ENCODE measurements at places on chromosomes 2 and 18. TPM values are rescaled to one million over a fixed set of nuclear protein-coding genes. Genes with fewer than 3 reads are reported as not detected.
A peak's percentile ranks its signal among the peaks of the same experiment; 100 is the strongest.

The INHA gene
- 0.50 TPM for total RNA-seq

The PDCD1 gene
- not detected for total RNA-seq

GRCh38 chr2:238652053-238652770 is 195.7 kb upstream of the TWIST2 start:
- H3K4me3 ChIP-seq, result no peak overlapping the region
- no peaks in the 10 kb centered on the region for H3K27me3 ChIP-seq
- no peaks in the 10 kb centered on the region for H3K36me3 ChIP-seq
- DNase-seq, result no peak
- peaks cover 14% of the 10 kb centered on the region for H3K4me1 ChIP-seq

DNA sequence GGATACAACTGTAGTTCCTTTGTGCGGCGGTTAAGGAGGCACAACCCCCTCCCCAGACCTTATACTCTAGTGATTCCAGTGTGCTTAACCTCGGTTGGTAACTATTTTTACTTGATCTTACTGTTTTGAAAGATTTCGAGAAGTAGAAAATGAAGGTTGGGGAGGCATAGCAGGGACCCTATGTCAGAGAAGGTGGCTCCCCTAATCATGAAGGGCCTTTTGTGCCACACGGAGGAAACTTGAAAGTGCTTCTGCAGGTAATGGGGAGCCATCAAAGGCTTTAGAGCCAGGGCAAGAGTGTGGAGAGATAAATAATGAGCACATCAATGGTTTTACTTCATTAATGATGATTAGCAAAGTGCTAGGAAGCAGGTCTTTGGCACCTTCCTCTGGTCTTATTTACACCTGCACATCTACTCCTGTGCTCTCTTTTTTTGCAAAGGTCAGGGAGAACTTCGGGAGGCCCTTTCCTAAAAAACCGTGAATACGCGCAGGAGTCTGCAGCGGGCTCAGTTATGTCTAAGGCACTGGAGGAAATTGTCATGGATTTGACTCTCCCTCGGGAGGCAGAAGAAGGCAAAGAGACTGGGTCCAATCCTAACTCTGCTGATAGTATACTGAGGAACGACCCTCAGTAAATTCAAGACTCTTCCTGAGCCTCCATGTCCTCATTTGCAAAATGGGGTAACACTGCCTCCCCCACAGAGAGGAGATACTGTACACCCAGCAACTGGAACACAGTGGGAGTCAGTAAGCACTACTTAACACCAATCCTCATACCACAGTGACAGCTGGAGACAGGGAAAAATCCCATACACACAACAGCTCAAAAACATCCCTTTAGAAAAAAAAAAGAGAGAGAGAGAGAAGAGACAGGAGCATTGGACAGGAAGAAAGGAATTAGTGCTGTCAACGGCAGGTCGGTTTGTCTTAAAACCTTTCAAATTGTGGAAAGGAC is 81.6 kb downstream of the DDX1 start:
- no peak for DNase-seq
- peak overlapping the region; percentile 24 for H3K27ac ChIP-seq
- no peaks in the 10 kb centered on the region for H3K36me3 ChIP-seq
- no peaks in the 10 kb centered on the region for H3K27me3 ChIP-seq
- no peak overlapping the region for H3K4me3 ChIP-seq
- peaks cover 47% of the 10 kb centered on the region for H3K4me1 ChIP-seq

DNA sequence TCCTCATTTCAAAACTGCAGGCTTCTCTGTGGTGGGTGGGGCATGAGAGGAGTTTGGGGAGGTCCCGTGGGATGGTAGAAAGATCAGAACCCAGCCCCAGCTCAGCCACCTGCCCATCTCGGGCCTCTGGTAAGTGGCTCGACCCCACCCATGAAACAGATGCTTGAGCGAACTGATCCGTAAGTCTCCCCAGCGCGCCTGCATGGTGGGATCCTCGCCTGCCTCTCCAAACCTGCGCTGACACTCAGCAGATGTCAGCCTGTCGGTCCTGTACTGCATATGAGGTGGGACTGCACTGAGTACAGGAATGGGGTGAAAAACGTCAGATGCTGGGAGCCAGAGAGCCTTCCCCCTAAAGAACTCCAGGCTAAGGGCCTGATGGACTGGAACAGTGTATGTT is 15.9 kb upstream of the RPL31 start:
- H3K27me3 ChIP-seq, result peaks cover 2% of the 10 kb centered on the region
- no peak overlapping the region for H3K27ac ChIP-seq
- H3K4me3 ChIP-seq, result no peak overlapping the region
- H3K36me3 ChIP-seq, result no peaks in the 10 kb centered on the region

The SMIM21 gene
- not detected for total RNA-seq

GRCh38 chr2:181231886-181232621 is 225.1 kb upstream of the ITGA4 start:
- no peak for DNase-seq
- H3K27me3 ChIP-seq, result no peaks in the 10 kb centered on the region
- no peaks in the 10 kb centered on the region for H3K36me3 ChIP-seq

DNA sequence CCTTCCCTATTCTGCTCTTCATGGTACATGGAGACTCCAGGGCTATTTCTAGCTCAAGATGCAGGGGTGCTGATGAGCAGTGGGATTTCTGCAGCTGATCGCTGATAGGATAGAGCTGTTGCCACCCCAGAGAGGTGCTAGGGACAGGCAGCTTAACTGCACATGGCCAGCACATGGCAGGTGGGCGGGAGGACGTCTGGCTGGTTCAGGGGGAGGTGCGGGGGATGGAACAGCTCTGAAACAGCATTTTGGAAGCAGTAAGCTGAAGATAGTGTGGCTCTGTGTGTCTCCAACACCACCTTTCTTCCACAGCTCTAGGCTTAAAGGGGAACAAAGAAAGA is 151.9 kb upstream of the PELI1 start:
- H3K4me1 ChIP-seq, result peaks cover 5% of the 10 kb centered on the region
- H3K36me3 ChIP-seq, result no peaks in the 10 kb centered on the region
- H3K27me3 ChIP-seq, result peaks cover 4% of the 10 kb centered on the region
- no peak overlapping the region for H3K4me3 ChIP-seq
- no peak overlapping the region for H3K27ac ChIP-seq

The SLC4A3 gene
- 10.0 TPM for total RNA-seq

DNA sequence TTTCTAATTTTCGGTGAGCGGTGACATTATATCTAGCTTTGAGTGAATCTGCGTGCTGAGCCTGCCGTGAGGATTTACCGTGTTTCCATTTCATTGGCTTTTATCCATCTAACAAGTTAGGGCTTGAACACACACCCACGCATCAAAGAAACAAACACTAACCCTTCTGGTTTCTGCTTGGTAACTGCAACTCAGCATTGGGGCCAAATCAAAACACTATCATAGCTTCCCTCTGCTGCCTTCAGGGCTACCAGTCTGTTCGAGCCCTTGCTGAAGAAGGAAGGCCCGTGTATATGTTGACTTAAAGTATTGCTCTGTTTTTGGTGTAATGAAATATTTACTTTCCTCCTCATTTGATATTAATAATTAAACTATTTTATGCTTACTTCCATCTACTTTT is 227.2 kb downstream of the PHLPP1 start:
- H3K27ac ChIP-seq, result no peak overlapping the region
- H3K4me3 ChIP-seq, result no peak overlapping the region
- H3K36me3 ChIP-seq, result peaks cover 23% of the 10 kb centered on the region
- H3K4me1 ChIP-seq, result peaks cover 13% of the 10 kb centered on the region
- H3K27me3 ChIP-seq, result no peaks in the 10 kb centered on the region

DNA sequence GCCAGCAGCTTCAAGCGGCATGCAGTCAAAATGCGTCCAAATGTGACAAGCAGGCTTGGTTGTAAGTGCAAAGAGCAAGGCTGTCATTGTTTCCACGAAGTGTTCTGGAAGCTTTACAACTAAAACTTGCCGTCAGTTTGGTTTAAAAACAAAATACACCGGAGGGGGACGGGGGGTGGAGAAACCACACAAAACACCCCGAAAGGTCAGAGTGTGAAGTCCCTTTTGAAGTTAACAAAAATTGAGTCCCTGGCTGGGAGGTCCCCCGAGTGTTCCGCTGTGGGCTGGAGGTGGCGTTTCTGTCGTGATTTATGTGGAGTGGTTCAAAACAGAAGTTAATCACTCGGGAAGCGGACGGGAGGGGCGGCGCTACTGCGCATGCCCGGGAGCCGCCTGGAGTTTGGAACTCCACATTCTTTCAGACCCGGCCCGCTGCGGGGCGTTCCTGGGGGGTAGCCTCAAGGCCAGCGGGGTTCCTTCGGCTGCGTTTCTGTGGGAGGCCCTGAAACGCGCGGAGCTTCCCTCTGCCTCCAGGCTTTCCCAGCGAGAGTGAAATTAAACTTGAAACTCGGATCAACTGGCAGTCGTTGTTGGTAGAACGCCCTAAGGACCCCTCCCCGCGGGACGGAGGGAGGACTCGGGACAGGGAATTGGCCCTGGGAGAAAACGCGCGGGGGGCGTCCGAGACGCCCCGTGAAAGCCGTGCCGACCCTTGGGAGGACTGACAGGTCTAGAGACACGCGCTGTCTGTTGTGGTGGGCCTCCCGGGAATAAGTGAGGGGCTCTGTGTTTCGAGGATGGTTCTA is 1.4 kb downstream of the TGIF1 start:
- peak overlapping the region; percentile 99 for H3K4me3 ChIP-seq
- DNase-seq, result peak; percentile 75
- H3K4me1 ChIP-seq, result peaks cover 63% of the 10 kb centered on the region

The NAT8 gene
- not detected for total RNA-seq

DNA sequence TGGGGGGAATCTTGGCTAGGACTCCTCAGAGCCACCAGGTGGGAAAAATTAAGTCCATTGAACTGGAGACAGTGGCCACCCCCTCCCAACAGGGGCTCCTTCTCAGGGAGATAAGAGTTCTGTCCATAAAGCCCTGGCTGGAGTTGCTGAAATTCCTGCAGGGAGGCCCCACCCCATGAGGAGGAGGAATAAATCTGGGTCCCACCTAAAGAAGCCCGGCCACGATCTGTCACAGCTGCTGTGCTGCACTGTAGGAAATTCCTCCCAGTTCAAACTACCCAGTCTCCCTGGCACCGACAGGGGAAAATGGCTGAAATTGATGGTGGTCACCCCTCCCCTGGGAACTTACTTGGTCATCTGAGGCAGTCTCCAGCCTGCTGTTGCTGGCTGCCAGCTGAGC is 215.0 kb downstream of the THSD7B start:
- DNase-seq, result no peak
- no peak overlapping the region for H3K4me3 ChIP-seq
- no peaks in the 10 kb centered on the region for H3K4me1 ChIP-seq
- H3K36me3 ChIP-seq, result no peaks in the 10 kb centered on the region

The ASXL3 gene
- total RNA-seq, result 18.2 TPM

The HOXD9 gene
- total RNA-seq, result not detected

DNA sequence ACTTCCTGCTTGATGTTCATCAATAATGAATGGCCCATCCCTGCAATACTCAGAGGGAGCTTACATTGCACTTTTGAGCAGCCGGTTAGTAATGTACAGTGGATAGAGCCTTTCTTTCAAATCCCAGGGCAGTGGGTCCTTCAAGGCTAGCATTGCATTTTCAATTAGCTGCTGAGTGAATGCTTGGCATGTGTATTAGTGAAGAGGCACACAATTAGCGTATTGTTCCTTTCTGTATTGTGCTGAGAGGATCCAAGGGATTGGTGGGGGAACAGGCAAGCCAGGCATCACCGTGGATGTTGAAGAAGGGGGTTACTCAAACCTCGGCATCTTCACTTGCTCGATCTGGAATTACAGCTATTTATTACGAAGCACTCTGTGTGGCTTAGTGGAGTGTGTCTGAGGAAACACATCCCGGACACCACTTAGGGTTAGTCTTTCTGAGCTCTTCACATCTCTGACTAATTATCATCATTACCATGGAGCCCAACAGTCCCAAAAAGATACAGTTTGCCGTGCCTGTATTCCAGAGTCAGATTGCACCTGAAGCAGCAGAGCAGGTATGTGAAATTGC is at the start of gene PPP1R1C:
PPP1R1C (plus strand) TSS at position 222 of the 574 bp plus-strand sequence; CDS start at position 480, 258 bp downstream.
- H3K4me3 ChIP-seq, result peak within 1 kb of the TSS; percentile 2
- H3K4me1 ChIP-seq, result peaks cover 31% of the 10 kb centered on the region
- H3K27me3 ChIP-seq, result no peaks in the 10 kb centered on the region
- peak within 1 kb of the TSS; percentile 4 for H3K27ac ChIP-seq
- no peak for DNase-seq

GRCh38 chr2:172647439-172647838 is 88.2 kb upstream of the RAPGEF4 start:
- H3K4me3 ChIP-seq, result no peak overlapping the region
- H3K4me1 ChIP-seq, result no peaks in the 10 kb centered on the region
- H3K27ac ChIP-seq, result no peak overlapping the region
- no peak for DNase-seq

GRCh38 chr2:71555798-71556454 is 102.6 kb downstream of the DYSF start:
- no peak overlapping the region for H3K4me3 ChIP-seq
- peaks cover 4% of the 10 kb centered on the region for H3K4me1 ChIP-seq
- no peaks in the 10 kb centered on the region for H3K27me3 ChIP-seq
- no peak for DNase-seq
- no peaks in the 10 kb centered on the region for H3K36me3 ChIP-seq
- H3K27ac ChIP-seq, result no peak overlapping the region

GRCh38 chr18:24790347-24790746 is 329.9 kb downstream of the HRH4 start:
- no peak overlapping the region for H3K4me3 ChIP-seq
- no peaks in the 10 kb centered on the region for H3K27me3 ChIP-seq
- no peak for DNase-seq
- no peak overlapping the region for H3K27ac ChIP-seq

DNA sequence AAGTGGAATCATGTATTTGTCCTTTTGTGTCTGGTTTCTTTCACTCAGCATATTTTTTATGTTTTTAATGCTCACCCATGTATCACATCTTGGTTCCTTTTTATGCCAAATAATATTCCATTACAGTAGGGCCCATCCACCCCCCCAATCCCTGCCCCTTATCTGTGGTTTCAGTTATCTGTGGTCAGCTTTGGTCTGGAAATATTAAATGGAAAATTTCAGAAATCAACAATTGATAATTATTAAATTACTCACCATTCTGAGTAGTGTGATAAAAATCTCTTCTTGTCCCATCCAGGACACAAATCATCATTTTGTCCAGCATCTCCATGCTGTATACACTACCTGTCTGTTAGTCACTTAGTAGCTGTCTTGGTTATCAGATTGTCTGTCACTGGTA is 66.7 kb downstream of the BIRC6 start:
- no peak overlapping the region for H3K27ac ChIP-seq
- H3K4me1 ChIP-seq, result peaks cover 15% of the 10 kb centered on the region
- DNase-seq, result no peak
- H3K36me3 ChIP-seq, result peaks cover 12% of the 10 kb centered on the region

- no peaks in the 10 kb centered on the region for H3K27me3 ChIP-seq
- no peak overlapping the region for H3K27ac ChIP-seq
- DNase-seq, result no peak
- peaks cover 8% of the 10 kb centered on the region for H3K4me1 ChIP-seq
- peaks cover 2% of the 10 kb centered on the region for H3K36me3 ChIP-seq
Measured at GRCh38 chr2:107111623-107112022, 225.7 kb upstream of the ST6GAL2 start.

GRCh38 chr2:237483018-237483731 is 3.9 kb upstream of the MLPH start:
- no peaks in the 10 kb centered on the region for H3K4me1 ChIP-seq
- no peak overlapping the region for H3K27ac ChIP-seq
- H3K4me3 ChIP-seq, result no peak overlapping the region
- DNase-seq, result no peak
- H3K27me3 ChIP-seq, result peaks cover 94% of the 10 kb centered on the region
